ENCODE measurements at places on chromosomes 6 and 20.

DNA sequence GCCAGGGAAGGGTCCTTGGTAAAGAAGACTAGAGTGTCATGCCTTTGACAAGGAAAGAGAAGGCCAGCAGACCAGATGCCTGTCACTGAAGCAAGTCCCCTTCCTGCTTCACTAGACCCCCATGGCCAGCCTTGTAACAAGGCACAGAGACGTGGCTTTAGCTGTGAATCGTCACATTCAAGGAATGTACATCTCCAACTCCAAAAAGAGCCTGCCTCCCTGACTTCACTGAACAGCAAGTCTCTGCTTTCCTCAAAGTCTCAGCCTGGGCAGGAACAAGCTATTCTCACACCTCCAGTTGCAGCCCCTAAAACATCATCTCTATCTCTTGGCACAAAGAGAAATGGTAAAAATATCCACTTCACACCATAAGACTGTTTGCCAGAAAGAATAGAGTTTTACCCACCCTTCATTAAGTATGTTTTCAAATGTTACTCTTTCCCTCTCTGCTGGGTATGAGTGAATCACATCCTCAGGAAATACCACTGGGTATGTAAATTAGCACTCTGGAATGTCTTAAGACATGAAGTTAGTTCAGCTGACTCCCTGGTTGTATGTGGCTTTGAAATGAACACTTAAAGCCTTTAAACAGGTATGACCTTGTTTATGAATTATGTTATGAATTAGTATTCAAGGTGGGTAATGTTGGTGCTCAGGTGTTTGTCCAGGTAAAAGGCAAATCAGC is 46.4 kb upstream of the NT5E start:
- no peak for DNase-seq

DNA sequence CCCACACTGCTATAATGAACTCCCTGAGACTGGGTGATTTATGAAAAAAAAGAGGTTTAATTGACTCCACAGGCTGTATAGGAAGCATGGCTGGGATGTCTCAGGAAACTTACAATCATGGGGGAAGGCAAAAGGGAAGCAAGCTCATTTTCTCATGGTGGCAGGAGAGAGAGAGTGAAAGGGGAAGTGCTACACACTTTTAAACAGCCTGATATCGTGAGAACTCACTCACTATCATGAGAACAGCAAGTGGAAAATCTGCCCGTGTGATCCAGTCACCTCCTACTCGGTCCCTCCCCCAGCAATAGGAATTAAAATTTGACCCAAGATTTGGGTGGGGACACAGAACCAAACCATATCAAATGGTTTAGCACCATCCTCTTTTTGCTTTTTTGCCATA is 116.6 kb upstream of the CEP162 start:
- no peak for DNase-seq

DNA sequence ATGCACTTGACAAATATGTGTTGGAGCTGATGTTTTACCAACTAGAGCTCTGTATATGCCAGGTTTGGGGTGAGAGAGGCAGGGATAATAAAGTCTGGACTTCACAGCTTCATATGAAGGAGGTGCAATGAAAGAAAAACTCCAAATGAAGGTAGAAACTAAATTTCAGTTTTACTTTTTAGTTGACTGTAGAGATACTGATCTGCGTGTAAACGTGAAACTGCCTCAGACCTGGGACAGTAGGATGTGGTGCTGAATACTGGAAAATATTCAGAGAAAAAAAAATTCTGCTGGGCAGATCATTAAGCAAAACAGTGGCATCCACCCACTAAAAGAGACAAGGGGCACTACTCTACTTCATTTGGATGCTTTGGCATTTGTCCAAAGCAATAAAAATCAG is 94.5 kb downstream of the BACH2 start:
- peak; percentile 44 for DNase-seq

- no peak for DNase-seq
Observed at GRCh38 chr20:51236421-51236820, 213.5 kb upstream of the KCNG1 start.

DNA sequence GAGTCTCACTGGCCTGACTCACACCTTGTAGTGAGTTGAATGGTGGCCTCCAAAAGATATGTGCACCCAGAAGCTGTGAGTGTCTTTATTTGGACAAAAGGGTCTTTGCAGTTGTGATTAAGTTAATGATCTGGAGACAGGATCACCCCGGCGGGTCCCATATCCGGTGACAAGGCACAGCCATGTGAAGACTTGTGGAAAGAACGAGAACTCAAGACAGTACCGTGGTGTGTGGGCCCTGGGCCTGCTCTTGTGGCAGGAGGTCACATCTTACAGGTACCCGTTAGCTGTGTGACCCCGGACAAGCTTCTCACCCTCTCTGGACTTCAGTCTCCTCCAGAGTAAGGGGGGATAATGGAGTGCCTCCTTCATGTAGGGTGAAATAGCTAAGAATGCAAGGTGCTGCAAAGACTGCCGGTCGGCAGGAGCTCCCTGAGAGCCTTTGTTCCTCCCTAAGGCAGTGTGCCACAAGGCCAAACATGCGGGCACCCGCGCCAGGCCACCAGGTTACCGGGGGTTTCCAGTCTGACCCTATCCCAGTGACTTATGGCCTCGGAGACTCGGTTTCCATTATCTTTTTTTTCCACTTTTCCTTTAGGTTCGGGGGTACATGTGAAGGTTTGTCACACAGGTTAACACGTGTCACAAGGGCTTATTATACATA is 39.2 kb downstream of the CDH4 start:
- DNase-seq = no peak

GRCh38 chr20:853406-853996 is 20.0 kb downstream of the FAM110A start:
- DNase-seq = no peak

GRCh38 chr6:95228636-95229035 is 348.7 kb upstream of the MANEA start:
- DNase-seq = no peak

- DNase-seq = no peak
Observed at GRCh38 chr6:110841266-110841665, 26.0 kb upstream of the CDK19 start.

GRCh38 chr20:50122763-50123162 is 9.8 kb upstream of the UBE2V1 start:
- DNase-seq = no peak

GRCh38 chr20:34986311-34987287 is 30.9 kb downstream of the MYH7B start:
- no peak for DNase-seq

GRCh38 chr6:149387779-149388512 is 12.1 kb upstream of the SUMO4 start:
- no peak for DNase-seq

DNA sequence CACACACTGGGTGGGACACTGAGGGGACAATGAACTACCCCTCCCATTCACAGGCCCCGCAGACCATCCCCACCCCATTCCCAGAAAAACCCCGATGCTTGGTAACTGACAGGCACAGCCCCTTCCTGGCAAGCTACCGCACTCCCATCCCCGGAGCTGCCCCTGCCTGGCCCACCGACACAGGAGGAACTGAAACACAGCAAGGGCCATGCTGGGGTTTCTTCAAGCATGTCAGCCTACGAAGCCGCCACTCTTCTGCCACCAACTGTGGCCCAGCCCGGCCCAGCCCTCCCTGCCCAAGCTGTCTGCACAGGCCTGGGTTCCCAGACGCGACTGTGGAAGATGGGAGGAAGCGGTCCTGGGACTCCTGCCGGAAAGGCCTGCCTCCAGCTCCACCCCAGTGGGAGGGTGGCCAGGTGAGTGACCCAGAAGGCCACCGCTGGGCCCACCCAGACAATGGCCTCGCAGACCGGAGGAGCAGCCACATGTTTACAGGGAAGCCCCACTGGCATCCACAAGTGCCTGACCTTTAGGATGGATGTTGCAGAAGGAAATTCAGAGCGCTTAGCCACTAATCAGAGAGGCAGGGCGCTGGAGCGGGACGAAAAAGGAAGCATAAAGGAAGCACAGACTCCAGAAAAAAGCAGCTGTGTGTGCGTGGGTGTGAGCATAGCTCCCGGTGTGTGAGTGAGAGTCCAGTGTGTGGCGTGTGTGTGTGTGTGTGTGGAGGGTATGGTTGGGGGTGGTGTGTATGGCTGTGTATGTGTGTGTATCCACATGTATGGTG is 91.6 kb downstream of the PRND start:
- peak; percentile 45 for DNase-seq

- no peak for DNase-seq
Observed at GRCh38 chr6:47278545-47278944, 31.2 kb downstream of the TNFRSF21 start.

DNA sequence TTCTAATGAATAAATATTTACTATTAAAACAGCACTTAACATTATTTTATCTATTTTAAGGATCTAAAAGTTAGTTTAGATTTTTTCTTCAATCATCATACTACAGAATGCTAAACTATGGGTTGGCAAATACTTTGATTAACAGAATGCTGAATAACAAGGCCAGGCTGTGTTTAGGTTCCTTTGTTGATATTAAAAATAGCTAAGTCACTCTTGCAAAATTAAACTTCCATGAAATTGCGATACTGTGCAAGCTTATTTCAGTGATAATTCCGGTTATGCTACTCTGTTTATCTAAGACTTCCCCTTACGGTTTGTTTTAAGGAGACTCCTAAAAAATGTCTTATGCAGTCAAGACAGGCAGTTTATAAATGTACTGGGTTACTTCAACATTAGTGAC is 2.8 kb downstream of the RNF24 start:
- no peak for DNase-seq

GRCh38 chr6:41683523-41684310 is 45.4 kb downstream of the MDFI start:
- peak; percentile 84 for DNase-seq

DNA sequence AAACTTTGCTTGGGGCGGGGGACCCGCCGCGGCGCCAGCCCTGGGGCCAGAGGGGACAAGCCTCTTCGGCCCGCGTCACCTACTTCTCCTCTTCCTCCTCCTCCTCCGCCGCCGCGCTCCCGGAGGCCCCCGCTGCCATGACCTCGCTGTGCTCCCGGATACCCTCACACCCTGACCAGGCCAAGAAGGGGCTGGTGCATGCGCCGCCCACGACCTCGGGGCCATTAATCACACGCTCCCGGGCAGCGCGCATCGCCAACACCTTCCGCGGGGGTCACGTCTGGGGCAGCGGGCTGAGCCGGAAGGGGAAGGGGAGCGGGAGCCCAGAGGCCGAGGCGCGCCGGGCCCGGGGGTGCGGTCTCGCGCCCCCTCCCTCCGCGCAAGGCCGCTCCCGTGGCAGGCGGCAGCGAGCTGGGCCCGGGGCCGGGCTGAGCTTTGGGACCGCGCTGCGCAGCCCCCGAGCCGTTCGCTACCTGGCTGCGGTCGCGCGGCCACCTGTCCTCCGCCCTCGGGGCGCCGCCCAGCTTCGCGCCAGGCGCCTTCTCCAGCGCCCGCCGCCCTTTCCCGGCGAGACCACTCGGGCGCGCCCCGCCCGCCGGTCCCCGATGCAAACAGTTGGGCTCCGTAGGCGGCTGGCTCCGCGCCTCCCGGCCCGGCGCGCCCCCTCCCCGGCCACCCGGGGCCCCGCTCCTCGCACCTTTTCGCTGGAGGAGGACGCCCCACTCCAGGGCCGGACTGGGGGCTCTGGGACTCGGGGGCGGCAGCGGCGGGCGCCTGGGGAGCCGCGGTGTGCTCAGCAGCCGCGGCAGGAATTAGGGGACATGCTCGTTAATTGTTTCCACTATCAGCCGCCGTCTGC is 575 bp upstream of the CNR1 start:
- DNase-seq = no peak

DNA sequence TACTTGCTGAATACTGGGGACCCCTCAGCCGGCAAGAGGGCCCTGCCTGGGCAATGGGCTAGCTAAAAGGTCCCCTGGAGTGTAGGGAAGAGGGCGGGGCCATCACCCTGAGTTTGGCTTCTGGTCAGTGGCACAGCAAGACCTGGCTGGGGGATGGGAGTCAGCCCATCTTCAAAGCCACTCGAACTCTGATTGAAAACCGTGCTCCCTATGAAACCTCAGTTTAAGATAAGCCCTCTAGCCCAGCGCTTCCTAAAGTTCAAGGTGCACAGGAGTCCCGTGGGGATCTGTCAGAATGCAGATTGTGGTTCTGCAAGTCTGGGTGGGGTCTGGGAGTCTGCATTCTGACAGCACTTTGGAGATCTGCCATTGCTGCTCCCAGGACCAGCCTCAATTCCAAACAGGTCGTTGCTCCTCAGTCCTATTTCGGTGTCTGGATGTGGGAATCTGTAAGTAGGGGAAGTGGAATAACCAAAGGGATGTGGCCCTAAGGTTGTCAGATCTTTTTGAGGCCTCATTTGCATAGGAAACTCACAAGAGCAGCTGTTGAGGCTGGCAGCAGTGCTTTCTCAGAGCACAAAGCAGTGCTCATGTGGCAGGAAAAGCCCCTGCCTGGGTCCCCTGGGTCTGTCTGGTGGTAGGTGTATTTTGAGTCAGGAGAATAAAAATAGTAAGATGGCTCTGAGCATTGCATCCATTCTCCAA is 85.3 kb upstream of the SCP2D1 start:
- DNase-seq = no peak

GRCh38 chr6:132650429-132650828 is 8.6 kb downstream of the TAAR1 start:
- no peak for DNase-seq

GRCh38 chr6:134245706-134246105 is 72.2 kb downstream of the SGK1 start:
- no peak for DNase-seq

DNA sequence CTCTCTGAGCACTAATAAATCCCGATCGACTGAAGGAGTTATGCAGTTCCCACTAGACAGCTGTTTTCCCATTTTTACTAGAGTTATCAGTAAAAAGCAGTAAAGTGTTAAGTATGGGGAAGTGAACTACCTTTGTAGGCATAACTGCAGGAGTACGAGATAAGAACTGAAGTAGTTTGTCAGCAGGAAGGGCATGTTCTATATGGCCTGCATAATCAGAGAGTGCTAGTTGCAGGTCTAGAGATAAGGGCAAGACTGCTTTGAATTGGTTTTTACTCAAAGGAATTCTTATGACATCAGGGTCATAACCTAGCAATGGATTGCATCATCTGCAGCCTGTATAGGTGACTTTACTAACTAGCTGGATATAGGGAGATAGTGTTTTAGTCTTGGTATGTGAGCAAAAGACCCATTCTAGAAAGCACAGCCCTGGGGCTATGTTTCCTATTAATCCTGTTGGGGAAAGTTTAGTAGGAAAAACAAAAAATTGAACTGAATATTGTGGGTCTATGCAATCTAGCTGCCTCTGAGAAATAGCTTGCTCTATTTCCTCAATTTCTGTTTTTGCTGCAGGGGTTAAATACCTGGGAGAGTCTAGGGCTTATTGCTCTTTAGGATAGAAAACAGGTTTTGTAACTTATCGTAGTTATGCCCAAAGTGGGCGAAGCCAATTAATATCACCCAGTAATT is 22.6 kb upstream of the CRISP1 start:
- no peak for DNase-seq

DNA sequence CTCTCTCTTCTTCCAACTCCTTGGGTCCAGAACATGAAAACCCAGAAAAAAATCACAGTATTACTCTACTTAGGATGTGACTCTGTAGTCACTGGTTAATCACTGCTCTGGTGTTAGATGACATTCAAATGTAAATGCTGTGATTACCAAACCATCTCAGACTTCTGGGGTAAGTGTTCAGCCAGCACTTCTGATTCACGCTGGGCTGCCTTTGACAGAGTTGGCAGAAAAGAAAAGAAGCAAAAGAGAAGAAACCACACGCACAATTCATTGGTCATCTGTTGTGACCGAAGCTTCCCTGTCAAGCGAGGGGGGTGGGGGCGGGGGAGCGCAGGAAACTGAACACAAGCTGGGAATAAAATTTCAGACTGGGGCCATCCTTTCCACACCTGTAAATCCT is 82.7 kb downstream of the PSMG4 start:
- DNase-seq = no peak
